ENCODE measurements at places on chromosomes 4 and X. TPM values are rescaled to one million over a fixed set of nuclear protein-coding genes. Genes with fewer than 3 reads are reported as not detected.

The MND1 gene
- 2.7 TPM for total RNA-seq

The MMRN1 gene
- not detected for total RNA-seq

GRCh38 chrX:69388526-69388925 lies 115.6 kb upstream of the NALF2 start:
- H3K36me3 ChIP-seq: no peaks in the 10 kb centered on the region
- peaks cover 73% of the 10 kb centered on the region for H3K27me3 ChIP-seq
- no peaks in the 10 kb centered on the region for H3K4me1 ChIP-seq
- no peak for DNase-seq

GRCh38 chrX:10929747-10930146 lies 181.4 kb upstream of the HCCS start:
- H3K36me3 ChIP-seq: no peaks in the 10 kb centered on the region
- no peak overlapping the region for H3K4me3 ChIP-seq
- DNase-seq: no peak
- H3K27ac ChIP-seq: peak overlapping the region; percentile 16

GRCh38 chr4:130238121-130238520 lies 1142.2 kb downstream of the C4orf33 start:
- H3K36me3 ChIP-seq: no peaks in the 10 kb centered on the region
- H3K4me3 ChIP-seq: no peak overlapping the region
- H3K4me1 ChIP-seq: no peaks in the 10 kb centered on the region
- DNase-seq: no peak
- no peaks in the 10 kb centered on the region for H3K27me3 ChIP-seq
- no peak overlapping the region for H3K27ac ChIP-seq

DNA sequence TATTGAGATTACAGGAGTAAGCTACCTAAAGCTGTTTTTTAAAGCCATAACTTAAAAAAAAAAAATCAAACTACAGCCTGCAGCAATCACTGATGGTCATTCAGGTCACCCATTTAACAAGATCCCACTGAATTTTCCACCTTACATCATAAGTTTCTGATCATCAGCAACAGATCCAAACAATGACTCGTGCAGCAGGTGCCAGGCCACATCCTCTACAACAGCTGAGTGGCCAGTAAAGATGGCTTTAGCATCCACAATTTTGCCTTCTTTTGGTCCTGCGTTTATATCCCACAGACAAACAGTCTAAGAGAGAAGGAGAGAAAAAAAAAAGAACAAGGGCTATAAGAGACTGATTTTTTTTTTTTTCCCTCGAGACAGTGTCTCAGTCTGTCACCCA lies 16.6 kb downstream of the RBBP7 start:
- no peak for DNase-seq
- H3K4me1 ChIP-seq: no peaks in the 10 kb centered on the region
- no peak overlapping the region for H3K4me3 ChIP-seq
- H3K36me3 ChIP-seq: peaks cover 35% of the 10 kb centered on the region
- H3K27ac ChIP-seq: no peak overlapping the region
- no peaks in the 10 kb centered on the region for H3K27me3 ChIP-seq

DNA sequence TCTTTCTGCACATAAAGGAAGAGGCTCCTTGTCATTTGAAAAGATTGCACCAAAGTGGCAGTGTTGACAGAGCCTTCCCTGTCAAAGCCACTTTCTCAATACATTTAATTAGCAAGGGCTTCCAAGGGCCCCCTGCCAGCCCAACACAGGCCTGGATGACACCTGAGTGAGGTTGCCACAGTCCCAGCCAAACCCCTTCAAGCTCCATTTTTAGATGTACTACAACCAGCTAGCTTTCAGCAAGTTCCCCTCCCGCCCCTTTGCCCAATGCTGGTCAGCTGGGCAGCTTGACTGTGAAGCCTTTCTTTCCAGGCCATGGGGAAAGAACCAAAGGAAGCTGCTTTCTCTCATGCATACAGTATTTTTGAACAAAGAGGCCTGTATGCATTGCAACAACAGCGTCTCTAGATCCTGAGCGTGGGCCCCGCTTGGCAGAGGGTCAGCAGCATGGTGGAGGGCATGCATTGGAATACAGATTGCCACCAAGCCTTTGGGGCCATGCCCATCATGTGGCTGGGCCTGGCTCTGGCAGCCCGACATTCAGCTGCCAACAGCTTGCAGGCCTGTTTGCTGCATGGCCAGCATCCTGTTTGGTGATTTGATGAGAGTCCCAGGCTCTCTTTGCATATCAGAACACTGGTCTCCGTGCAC lies 261.1 kb upstream of the GATB start:
- no peaks in the 10 kb centered on the region for H3K27me3 ChIP-seq
- H3K4me3 ChIP-seq: no peak overlapping the region
- H3K36me3 ChIP-seq: no peaks in the 10 kb centered on the region
- DNase-seq: no peak
- no peak overlapping the region for H3K27ac ChIP-seq

DNA sequence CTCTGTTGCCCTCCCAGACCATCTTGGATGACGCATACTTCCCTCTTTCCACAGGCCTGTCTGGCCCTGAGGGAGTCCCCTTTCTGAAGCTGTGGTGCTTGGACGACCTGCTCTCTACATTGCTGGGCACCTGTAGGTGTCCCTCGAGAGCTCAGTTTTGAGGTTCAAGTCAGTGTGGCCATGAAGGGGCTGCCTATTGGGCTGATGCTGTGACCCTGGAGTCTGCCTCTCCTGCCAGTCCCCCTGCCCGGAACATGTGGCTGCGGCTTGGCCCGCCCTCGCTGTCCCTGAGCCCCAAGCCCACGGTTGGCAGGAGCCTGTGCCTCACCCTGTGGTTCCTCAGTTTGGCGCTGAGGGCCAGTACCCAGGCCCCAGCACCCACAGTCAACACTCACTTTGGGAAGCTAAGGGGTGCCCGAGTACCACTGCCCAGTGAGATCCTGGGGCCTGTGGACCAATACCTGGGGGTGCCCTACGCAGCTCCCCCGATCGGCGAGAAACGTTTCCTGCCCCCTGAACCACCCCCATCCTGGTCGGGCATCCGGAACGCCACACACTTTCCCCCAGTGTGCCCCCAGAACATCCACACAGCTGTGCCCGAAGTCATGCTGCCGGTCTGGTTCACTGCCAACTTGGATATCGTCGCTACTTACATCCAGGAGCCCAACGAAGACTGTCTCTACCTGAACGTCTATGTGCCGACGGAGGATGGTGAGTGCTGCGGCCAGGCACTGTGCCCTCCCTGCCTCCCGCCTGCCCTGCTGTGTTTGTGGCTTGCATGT lies 3.0 kb downstream of the NLGN3 start:
- peak; percentile 66 for DNase-seq
- no peaks in the 10 kb centered on the region for H3K27me3 ChIP-seq
- H3K4me3 ChIP-seq: no peak overlapping the region

All from osteoblast (primary cell).